ENCODE measurements at places on chromosomes 7 and 10. TPM values are rescaled to one million over a fixed set of nuclear protein-coding genes. Genes with fewer than 3 reads are reported as not detected.

Gene TAF3
- 2.4 TPM for total RNA-seq

Gene BEND7
- total RNA-seq: 9.8 TPM

Gene JMJD1C
- total RNA-seq: 165 TPM

Gene SPAM1
- not detected for total RNA-seq

Data from frontal cortex (tissue), 4 donors.